ENCODE measurements at places on chromosomes 2 and 18.
A peak's percentile ranks its signal among the peaks of the same experiment; 100 is the strongest.

- DNase-seq, result no peak
Observed at GRCh38 chr2:196217116-196217515, 45.7 kb upstream of the STK17B start.

GRCh38 chr18:55283309-55283708, 304.7 kb downstream of the TCF4 start:
- no peak for DNase-seq

- no peak for DNase-seq
Observed at GRCh38 chr2:70357684-70358071, 55.8 kb upstream of the FAM136A start.

DNA sequence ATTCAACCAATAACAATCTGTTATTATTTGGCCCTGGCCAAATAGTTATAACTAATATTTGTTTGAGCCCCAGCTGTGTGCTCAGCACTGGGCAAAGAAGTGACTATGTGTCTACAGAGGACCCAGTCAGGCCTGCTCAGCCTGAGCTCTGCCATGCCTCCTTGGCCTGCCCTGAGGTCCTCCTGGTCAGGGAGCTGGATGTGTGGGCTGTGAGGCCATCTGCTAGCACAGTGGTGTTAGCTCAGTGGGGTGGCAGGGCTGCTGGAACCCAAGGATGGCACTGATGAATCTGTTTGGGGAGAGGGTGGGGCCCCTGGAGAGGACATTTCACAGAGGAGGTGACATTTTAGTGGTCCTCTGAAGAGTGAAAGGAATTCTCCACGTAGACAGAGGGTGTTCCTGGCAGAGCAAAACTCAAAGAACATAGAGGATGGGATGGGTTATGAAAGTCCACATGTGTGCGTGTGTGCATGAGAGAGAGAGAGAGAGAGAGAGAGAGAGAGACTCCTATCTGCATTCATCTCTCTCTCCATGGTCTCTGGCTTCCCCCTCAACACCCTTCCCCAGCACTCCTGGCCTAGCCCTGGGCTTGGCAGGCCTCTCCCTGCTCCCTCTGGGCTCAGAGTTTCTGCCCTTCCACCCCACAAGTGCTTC, 21.2 kb upstream of the ATOH8 start:
- no peak for DNase-seq

DNA sequence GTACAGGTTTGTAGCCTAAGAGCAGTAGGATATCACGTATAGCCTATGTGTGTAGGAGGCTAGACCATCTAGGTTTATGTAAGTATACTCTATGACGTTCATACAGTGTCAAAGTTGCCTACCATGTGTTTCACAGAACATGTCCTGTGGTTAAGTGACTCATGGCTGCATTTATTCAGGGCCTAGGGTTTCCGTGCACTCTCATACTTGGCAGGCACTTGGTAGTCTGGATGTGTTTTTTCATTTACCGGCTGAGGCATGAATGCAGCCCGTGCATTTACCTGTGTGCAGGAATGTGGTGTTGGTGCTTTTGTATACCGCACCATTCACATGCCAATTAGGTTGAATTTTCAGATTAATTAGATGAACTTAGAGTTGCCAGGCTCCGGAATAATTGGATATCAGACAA, 43.4 kb downstream of the MYL12B start:
- no peak for DNase-seq

DNA sequence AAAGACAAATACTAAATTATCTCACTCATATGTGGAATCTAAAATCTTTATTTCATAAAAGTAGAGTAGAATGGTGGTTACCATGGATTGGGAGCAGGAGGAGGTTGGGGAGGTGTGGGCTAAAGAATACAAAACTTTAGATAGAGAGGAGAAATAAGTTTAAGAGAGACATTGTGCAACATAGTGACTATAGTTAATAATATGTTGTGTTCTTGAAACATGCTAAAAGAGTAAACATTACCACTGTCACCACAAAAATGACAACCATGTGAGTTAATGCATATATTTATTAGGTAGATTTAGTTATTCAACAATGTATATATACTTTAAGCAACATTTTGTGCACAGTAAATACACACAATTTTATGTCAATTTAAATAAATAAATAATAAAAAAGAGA, 128.5 kb upstream of the COL3A1 start:
- no peak for DNase-seq

- DNase-seq, result no peak
Observed at GRCh38 chr2:119489232-119489952, 34.9 kb downstream of the SCTR start.

DNA sequence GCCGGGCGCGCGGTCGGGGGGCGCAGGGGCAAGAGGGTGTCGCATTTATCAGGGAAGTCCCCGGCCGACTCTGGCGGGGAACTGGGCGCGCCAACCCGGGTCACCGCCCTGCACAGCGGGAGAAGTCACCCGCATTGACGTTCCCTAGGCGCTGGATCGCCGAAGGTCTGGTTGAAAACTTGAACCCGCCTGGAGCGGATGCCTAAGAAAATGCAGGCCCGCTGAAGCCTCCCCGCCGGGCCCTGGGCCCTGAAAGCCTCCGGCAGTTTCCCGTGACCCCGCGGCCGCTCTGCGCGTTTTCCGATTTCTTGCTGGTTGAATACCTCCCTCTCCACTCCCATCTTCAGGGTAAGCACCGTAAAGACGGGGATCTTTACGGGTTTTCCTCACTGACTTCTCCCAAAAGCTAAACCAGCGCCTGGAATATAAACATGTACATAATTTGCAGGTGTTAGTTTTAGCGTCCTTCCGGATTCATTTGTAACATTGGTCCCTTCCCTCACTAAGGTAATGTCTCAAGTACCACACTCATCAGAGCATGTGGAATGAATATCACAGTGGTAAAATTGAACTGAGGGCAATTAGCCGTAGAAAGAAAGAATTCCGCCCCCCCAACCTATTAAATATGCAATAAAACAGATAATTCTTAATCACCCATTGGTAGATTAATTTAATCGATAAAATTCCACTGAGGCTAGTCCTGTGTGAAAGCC, 675 bp upstream of the SPIRE1 start:
- DNase-seq, result peak; percentile 42

DNA sequence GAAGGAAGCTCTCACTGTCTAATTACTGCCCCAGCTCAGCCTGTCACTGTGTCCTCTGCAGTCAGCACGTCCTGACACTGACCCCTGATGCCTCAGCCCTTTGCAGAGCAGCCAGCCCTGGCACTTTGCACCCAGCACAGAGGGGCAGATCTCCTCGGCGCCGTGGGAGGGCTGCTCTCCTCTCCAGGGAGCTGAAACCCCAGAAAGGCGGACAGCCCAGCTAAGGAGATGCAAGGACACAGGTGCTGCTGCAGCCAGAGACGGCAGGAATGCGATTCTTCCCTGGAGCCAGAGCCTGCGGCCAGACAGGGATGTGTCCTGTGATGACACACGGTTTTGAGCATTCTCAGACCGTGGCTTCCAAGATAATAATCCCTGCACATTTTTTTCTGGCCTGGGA, 34.5 kb upstream of the SIX3 start:
- no peak for DNase-seq

DNA sequence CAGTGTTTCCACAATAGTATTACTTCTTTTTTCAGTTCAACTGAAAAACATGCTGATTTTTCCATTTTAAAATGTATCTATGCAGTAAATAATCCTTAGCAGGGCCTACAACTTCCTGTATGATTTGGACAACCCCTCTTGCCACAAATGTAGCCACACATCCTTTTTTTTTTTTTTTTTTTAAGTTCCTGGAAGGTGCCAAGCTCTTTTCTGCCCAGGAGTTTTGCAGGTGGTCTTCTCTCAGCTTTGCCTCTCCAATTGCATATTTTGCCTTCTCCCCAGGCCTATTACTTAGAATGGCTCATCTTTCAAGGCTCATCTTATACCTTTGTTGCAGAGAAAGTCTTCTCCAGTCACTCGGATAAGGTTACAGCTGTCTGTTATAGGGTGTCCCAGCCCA, 11.6 kb downstream of the KLHL14 start:
- no peak for DNase-seq

DNA sequence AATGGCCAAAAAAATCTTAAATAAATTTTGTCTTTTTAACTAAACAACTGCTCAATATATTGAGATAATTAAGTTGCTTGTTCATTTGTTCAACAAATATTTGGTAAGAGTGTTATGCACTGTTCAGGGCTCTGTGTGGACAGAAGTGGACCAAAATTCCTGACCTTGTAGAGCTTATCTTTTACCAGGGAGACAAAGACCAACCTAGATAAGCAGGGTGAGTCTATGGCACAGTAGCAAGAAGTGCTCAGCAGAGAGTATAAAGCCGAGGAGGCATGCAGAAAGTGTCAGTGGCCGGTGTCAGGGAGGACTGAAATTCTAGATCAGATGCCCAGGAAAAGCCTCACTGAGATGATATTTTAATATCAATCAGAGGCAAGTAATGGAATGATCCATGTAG, 2.6 kb downstream of the RAB27B start:
- no peak for DNase-seq

DNA sequence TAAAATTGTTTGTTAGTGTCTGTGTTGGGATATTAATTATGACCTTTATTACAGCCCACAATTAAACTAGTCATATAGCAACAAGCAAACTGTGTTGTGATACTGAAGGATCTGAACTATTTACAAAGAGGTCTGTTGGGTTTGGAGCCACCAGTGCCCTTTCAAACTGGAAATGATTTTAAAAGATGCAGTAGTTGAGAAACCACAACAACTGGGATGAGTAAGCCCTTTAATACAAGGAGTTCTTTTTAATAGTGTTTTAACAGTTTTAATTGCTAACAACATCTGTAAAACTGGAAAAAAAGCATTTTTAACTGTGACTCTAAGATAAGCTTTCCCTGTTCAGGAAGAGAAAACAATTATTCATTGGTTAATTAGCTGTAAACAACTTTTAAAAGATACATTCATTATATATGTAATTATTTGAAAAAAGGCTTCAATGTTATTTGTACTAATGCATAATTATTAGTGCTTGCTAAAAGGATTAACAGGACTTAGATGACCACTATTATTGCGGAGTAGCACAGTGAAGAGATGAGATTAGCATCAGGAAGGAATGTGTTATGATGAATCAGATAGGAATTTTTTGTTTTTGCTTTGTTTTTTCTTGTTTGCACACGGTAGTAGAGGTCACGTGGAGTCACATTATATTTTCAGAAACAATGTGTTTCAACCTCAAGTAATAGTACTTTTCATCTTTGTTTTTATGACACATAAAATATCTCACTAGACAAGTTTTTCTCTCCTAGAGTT, 392.7 kb upstream of the FANCL start:
- no peak for DNase-seq

GRCh38 chr2:172912266-172912665, 163.4 kb upstream of the MAP3K20 start:
- no peak for DNase-seq

DNA sequence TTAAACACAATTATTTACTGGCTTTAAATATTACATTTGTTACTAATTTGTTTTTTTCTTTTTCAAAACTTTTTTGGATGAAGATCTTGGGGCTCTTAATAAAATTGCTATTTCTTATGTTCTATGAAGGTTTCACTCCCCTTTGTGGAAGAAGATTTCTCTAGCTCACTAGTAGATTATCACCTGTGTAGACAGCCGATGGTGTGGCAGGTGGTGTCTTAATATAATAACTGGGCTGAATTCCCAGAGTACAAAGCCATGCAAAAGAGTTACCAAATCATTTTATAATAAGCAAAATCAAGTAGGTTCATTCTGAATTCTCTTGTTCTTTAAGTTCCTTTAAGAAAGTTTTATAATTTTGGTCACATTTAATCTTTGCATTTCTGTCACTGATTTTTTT, 233.7 kb downstream of the CCDC102B start:
- DNase-seq, result peak; percentile 14

- no peak for DNase-seq
Observed at GRCh38 chr2:29110916-29111535, 4.2 kb upstream of the CLIP4 start.

DNA sequence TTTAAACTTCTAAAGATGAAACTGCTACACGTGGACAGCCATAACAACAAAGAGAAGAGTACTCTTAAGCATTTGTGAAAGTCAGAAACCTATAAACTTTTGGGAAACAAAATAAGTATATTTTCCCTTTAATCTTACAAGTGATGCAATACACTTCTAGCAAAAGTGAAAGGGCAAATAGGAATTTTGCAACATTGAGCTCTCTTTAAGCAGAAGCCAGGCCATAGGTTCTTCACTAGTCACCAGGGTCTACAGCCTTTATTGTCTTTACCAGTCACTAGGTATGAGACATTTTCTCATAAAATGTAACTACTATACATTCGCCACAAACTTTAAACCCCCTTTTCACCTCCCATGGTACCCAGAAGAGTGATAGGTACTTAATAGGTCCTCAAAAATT, 37.5 kb downstream of the SCN1A start:
- DNase-seq, result no peak

- no peak for DNase-seq
Observed at GRCh38 chr18:62281684-62282083, 43.4 kb upstream of the TNFRSF11A start.

- DNase-seq, result no peak
Observed at GRCh38 chr2:232126301-232127099, 165.0 kb downstream of the DIS3L2 start.

GRCh38 chr2:37881397-37881796, 43.7 kb upstream of the RMDN2 start:
- DNase-seq, result no peak

DNA sequence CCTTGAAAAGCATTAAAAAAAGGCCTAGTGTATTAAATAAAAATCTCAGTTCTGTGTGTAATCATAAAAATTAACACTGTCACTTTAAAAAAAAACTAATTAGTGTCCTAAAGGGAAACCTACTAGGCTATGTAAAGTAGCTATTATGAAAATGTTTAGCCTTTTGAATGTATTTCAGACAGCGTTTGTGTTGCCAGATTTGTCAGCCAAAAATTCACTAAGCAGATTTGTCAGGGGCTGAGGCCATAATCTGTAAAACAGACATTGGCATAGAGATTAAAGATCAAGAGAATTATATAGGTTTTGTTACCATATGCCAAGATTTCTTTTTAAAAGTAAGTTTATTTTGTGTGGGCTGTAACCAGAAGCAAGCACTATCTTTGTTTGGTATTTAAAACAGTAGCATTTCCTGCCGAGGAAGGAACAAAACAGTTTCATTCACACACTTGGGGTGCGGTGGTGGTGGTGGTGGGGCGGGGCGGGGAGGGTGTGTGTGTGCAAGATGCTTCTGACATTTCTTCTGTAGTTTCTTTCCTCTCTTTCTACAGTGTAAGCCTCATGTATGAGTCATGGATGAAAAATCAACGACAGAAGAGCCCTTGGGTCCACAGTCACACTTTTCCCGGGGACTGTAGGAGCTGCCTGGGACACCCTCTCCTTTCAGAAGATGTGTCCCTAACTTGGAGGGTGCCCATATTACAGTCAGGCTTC, 328.5 kb upstream of the FANCL start:
- DNase-seq, result no peak

- DNase-seq, result no peak
Observed at GRCh38 chr2:227822416-227823003, 8.9 kb downstream of the CCL20 start.

- no peak for DNase-seq
Observed at GRCh38 chr2:84288293-84288692, 170.8 kb downstream of the SUCLG1 start.

GRCh38 chr2:136891100-136891499, 125.8 kb downstream of the THSD7B start:
- DNase-seq, result no peak

GRCh38 chr2:85745619-85746018, 8.2 kb upstream of the ATOH8 start:
- no peak for DNase-seq

GRCh38 chr18:21741562-21742314, 1.1 kb downstream of the MIB1 start:
- DNase-seq, result peak; percentile 15

GRCh38 chr2:2751715-2752315, 420.7 kb upstream of the MYT1L start:
- DNase-seq, result no peak

- peak; percentile 62 for DNase-seq
Observed at GRCh38 chr2:226215902-226216503, 583.6 kb downstream of the IRS1 start.

- DNase-seq, result no peak
Observed at GRCh38 chr18:14975431-14975830, 227.5 kb downstream of the ANKRD30B start.
